ENCODE measurements at places on chromosomes 13 and 19.

DNA sequence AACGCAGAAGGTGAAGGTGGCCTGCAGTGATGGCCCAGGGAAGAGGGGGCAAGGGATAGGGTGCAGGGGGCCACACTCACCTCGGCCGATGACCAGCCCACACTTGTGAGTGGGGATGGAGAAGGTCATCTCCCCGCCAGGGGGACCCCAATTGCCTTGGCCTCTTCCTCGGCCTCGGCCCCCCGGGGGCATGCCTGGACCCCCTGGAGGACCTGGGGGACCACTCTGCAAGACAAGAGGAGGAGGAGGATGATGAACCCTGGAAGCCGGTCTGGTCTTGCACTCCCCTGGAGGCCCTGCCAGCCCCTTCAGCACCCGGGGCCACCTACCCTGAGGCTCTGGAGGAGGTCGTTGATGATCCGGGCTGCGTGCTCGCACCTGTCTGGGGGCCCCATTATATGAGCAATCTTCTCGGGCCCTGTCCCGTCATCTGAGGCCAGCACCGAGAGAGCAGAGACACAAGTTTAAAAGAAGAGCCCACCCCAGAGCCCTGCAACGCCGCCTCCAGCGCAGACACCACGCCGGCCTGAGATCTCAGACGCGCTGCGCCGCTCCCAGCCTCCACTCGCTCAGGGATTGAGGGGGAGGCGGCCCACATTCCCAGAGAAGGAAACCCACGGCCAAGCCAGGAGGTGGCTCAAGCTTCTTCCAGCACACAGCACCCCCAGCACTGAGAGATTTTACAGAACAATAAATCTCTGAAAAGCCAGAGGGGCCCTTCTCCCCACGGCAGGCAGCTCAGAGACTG lies 7.8 kb downstream of the KHSRP start:
- DNase-seq = no peak

DNA sequence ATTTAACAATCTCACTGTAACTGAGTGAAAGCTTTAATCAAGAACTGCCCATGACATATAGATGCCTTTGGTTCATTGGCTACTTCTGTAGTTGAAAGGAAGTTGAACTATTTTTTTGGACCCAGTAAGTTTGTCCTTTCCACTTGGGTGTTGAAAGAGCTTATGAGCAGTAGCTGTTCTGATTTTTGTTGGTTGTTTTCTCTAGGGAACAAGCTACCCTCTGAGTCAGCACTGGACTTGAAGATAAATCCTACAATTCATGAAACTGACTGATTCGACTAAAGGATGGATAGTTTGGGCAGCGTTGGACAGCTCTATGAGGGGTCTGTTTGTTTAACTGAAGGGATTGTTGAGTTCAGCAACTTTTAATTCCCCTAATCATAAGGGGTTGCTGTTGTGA lies 101.0 kb downstream of the PAN3 start:
- peak; percentile 84 for DNase-seq

- DNase-seq = peak; percentile 95
Observed at GRCh38 chr19:16446724-16447368, 24.9 kb downstream of the EPS15L1 start.

DNA sequence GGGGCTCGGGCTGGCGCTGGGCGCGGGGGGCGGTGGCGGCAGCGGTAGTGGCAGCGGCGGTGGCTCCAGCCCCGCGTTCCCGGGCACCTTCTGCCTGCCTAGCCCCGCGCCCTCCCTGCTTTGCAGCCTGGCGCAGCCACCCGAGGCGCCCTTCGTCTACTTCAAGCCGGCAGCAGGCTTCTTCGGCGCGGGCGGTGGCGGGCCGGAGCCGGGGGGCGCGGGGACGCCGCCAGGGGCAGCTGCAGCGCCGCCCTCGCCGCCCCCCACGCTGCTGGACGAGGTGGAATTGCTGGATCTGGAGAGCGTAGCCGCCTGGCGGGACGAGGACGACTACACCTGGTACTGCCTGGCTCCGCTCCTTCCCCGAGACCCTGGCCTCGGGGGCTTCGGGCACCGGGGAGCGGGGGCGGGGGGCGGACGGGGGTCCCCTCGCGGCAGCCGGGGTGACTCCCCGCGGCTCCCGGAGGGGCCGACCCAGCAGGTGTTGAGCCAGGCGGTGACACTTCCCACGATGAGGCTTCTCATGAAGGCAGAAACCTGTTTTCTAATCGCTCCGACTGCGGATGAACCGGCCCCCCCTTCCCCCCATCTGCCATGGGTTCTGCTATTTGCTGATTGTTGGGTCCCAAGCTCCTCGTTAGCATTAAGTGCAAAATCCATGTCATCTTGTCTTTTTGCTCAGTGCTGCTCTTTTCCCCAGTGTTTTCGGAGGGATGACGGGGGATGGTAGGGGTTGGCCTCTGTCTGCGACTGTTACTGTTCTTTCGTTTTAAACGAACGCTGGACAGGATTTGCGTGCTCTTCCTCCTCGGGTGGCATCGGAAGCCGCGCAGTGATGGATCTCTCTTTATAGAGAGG lies 943 bp downstream of the SLAIN1 start:
- DNase-seq = no peak

DNA sequence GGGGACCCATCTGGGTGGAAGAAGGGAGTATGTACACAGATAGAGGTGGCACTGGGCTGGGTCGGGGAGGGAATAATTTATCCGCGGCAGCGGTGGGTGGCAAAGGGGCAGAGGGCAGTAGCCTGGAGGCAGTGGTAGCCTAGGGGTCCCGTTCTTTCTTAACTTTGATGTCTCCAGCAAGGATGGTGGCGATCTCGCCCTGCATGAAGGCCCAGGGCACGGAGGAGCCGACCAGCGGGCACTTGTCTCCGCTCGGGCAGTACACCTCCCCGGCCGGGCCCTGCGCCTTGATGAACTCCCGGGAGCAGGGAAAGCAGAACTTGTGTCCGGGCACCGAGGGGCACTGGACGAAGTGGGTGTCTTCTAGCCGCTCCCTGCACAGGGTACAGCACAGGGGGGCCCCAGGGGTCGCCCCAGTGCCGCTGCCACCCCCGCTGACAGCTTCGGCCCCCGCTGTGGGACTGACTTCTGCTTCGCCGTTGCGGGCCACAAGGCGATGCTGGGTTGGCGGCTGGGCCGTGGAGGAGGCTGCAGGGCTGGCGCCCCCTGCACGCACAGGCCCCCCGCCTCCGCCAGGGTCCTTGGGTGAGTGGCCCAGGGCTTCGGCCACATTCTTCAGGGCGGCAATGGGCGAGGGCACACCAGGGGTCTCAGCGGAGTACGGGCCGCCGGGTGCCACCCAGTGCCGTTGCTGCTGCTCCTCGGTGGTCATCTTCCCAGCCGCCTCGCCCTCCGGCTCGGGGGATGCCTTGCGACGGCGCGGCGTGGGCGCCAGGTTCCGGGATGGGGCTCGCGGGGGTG lies 1.9 kb downstream of the IRF2BP1 start:
- DNase-seq = no peak

DNA sequence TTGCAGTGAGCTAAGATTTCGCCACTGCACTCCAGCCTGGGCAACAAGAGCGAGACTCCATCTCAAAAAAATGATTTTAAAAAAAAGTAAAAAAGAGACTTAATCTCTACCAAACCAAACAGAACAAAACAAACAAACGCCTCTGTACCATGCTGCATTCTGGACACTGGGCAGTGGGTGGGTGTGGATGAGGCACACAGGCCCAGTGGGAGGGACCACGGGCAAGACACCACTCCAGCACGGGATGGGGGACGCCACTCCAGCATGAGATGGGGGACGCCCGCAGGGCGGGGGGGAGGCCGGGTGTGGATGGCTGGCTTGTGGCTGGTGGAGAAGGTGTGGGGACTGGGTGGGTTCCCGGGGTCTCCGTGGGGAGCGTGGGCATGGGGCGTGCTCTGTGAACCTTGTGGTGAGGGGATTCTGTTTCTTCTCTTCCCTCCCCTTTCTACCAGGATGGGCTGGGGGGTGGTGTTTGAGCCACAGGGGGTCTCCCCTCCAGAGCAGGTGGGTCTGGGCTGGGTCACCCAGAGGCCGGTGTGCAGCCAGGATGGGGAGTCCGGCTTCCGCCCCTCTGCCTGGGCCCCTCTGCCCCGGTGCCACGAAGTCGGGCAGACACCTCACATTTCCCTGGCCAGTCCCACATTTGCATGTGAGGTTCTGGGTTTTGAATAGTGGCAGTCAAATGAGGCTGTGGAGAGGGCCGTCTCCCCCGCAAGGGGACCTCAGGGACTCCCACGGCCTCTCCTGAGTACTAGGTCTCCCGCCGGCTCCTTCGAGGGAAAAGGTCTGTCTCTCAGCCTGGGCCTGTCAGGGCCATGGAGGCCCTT lies 23.9 kb upstream of the MATK start:
- no peak for DNase-seq
